Stimulated activated CD8-positive, alpha-beta memory T cell treated with anti-CD3 and anti-CD28 coated beads, Interleukin-12 subunit alpha, Interleukin-12 subunit beta, amount 100 ng/mL, for 4 hours (primary cell): ENCODE measurements at places on chromosomes 16 and 17.
A peak's percentile ranks its signal among the peaks of the same experiment; 100 is the strongest.

DNA sequence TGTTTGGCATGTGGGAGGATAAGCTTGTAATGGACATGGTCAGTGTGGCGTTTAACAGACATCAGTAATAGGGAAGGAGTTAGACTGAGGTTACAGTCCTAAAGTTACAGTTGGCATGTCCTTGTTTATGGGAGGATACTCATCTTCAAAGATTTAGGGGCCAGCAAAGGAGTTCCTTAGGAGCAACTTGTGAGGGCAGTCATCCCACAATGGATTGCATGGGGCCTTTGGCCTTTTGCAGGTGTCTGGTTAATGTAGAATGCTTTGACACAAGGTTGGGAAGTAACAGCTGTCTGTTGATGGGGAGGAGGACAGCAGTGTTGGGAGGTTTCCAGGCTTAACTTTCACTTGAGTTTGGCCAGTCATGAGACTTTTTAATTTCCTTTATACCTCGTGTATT lies 2.2 kb downstream of the NUBP1 start:
- no peak for DNase-seq

- no peak for DNase-seq
Measured at GRCh38 chr16:24234737-24235136, 21.4 kb upstream of the CACNG3 start.

GRCh38 chr16:89430436-89431157 lies 59.8 kb downstream of the ANKRD11 start:
- DNase-seq, result no peak

- DNase-seq, result no peak
Measured at GRCh38 chr17:33964344-33964979, 290.6 kb upstream of the CCL2 start.

GRCh38 chr16:78770353-78771091 lies 671.1 kb downstream of the WWOX start:
- peak; percentile 42 for DNase-seq

DNA sequence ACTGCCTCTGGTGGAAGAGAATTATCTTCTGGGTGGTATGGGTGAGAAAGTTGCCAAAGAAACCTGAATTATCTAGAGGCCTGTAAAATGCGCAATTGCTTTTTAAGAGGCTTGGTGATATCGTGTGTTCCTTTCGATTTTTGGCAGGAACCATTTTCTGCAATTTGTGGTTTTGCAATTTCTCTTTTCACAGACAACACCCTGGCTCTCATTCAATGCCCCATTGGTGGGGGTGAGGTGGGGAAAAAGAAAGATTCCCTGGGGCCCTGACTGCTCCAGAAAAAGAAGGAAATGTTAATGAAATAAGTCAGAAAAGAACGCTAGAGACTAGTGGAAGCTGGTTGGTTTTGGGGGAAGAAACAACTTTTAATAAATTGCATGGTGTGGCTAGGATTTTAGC lies 77.4 kb downstream of the ANKFN1 start:
- no peak for DNase-seq

DNA sequence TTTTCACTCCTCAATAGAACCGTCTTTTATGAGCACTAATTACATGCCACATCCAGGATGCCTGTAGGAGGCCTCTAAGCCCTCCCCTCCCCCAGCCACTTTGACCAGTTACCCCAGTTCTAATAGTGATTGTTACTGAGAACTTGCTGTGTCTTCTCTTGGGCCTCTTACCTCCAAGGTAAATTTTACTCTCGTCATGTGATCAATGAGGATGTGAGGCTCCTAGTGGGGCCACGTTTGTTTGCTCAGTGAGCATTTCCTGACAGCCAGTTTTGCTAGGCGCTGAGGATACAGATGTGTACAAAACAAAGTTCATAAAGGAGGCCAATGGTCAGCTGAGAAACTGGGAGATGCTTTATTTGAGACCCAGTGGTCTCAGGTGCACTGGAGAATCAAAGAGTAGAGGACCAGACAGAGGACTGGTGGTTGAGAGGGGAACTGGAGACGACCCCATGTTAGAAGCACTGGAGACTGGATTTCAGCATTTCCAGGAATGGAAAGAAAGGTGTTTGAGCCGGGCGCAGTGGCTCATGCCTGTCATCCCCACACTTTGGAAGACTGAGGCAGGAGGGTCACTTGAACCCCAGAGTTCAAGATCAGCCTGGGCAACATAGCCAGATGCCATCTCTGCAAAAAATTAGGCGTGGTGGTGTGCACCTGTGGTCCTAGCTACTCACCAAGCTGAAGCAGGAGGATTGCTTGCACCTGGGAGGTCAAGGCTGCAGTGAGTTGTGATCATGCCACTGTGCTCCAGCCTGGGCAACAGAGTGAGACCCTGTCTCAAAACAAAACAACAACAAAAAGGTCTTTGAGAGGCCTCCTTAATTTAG lies 2.6 kb downstream of the ATP2C2 start:
- no peak for DNase-seq

GRCh38 chr16:12523002-12523401 lies 280.7 kb downstream of the CPPED1 start:
- DNase-seq, result no peak

- no peak for DNase-seq
Measured at GRCh38 chr16:74261068-74261467, 35.5 kb upstream of the PSMD7 start.

- DNase-seq, result no peak
Measured at GRCh38 chr16:57548408-57548807, 6.0 kb downstream of the ADGRG5 start.

DNA sequence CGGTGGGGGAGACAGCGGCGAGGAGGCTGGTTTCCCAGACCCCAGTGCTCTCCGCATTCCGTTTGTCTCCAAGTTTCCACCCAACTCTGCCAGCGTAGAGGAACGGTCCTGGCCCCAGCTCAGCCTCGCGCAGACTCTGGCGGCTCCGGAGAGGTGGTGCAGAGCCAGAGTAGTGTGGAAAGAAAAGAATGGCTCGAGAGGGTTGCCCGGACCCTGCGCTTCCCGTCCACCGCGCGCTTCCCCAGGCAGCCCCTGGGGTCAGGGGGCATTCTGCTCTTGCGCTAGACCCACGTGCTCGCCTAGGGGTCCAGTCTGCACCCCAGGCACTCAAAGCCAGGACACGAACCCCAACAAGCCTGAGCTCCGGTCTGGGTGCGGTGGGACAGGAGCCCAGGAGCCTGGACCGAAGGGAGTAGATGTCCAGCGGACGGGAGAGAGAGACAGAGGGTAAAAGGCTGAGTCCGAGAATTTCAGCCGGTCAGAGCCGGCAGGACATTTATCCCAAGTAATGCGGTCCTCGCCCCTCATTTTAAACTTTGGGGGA lies 3.8 kb downstream of the PMP22 start:
- no peak for DNase-seq
